RPMI8226 (cell line): ENCODE measurements at places on chromosomes 11 and 22.
A peak's percentile ranks its signal among the peaks of the same experiment; 100 is the strongest.

GRCh38 chr11:47726118-47726442, 10.9 kb upstream of the AGBL2 start:
- no peak for DNase-seq

DNA sequence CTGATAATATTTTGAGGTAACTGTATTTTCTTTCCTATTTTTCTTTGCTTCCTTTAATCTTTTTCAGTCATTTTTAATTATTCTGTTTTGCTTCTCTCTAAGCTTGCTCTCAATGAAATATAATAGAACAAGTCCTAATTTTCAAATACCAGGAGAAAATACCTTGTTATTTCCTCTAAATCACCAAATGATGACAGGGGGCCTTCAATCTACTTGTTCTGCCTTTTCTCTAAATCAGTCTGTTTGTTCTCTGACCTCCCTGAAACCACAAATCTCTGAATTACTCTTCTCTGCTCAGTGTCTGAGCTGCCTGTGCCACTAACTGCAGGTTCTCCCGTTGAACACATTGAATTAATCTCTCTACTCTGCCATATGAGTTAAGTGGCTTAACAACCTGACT, 286.2 kb downstream of the C11orf87 start:
- DNase-seq = no peak

DNA sequence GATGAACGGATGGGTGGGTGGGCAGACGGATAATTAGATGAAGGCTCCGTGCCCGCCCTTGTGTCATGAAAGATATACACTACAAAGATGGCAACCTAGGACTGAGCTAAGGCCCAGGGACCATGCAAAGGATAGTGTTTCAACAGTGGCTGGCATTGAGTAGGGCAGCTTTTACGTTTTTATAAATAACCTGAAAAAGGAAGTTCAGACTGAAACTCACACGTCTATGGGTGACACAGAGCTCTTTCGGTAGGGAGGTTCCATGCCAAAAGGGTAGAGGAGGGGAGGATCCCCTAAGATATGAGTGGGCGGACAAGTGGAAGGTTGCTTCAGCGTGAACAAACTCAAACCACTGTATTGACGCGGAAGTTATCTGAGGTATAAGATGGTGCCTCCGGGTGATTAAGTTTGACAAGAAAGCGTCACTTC, 90.5 kb downstream of the UBASH3B start:
- DNase-seq = peak; percentile 75

- DNase-seq = peak; percentile 69
Measured at GRCh38 chr11:108135845-108136544, 14.6 kb downstream of the ACAT1 start.

DNA sequence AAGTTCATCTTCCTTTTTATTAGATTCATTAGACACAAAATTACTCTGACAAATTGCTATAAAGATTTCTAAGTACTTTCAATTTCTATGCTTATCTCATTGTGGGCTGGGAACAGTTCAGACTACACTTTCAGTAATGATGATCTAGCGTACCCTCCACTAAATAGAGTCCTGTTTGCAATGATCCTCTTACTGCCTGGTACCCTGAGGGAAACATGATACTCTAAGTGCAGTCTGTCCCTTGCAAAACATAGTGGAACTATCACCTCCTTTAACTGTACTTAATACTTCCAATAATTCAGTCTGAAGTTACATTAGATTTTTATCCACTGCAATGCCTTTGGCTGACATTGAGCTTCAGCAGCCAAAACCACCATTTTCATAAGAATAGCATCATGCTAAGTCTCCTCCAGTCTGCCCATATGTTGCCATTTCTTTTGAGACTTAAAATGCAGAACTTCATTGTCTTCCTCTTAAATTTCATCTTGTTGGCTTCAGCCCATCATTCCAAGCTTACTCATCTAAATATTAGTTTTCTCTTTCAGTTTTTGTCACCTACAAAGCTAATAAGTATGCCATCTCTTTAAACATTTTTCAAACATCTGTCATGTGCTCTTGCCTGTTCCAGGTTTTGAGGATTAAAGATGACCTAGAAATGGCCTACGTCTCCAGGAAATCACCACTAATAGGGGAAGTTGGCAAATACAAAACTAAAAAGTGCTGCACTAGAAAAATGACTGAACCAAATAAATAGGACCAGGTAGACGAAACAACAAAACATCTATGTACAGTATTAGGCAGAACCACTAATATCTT, 55.5 kb downstream of the PAK1 start:
- DNase-seq = peak; percentile 4

DNA sequence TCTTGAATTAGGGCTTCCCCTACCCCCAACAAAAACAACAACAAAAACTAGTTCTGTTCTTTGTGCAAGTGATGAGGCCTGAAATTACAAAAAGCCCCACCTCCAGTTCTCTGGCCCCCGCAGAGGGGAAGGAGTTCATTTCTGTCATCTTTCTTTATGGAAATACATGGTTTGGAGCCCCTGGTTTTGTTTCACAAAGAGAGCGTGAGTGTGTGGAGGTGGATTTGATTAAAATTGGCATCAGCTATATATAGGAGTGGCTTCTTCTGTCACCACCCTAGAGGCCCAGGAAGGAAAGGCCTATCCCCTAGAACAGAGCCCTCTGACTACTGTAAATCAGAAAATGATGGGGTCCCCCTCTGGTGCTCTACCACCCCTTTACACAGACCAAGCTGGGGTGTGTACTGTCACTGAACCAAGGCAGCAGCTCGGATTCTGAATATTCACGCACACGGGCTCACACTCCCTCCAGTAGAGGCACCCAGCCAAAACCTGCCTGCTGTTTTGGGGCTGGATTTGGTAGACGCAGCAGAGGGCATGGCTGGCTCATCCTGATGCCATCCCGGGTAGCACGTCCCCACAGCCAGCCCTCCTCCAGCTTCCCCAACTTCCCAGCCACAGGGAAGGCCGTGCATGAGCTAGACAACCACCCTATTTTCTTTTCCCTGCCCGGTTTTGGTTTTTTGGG, 19.4 kb downstream of the RCOR2 start:
- no peak for DNase-seq

DNA sequence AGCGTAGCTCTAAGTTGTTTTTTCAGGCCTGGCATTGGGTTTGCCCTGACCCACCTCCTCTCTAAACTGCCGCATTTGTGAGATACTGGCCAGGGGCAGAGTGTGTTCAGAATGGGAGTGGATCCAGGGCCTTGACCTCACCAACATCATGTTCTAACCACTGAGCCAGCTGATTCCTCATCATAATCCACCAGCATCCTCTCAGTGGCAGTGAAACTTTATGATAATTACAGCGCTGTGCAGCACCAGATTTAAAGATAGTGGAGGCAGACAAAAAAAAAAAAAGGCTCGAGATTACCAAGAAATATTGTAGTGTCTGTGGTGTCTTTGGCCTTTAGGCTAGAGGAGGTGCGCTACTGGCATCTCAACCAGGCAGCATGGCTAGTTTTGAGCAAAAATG, 53.0 kb downstream of the KREMEN1 start:
- DNase-seq = no peak

- no peak for DNase-seq
Measured at GRCh38 chr11:37967635-37968034, 1369.6 kb upstream of the RAG2 start.

DNA sequence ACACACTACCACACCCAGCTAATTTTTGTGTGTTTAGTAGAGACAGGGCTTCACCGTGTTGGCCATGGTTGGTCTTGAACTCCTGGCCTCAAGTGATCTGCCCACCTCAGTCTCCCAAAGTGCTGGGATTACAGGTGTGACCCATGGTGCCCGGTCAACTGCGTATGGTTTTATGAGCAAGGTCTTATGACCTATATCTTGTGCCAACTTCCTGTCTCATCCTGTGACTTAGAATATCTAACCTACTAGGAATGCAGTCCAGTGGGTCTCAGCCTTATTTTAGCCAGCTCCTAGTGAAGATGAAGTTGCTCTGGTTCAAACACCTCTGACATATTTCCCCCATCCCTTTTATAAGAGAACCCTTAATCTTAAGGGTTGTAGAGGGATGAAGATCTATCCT, 66.1 kb upstream of the OR5AN1 start:
- DNase-seq = no peak

GRCh38 chr11:122750049-122750448, 88.3 kb upstream of the CRTAM start:
- no peak for DNase-seq

- peak; percentile 74 for DNase-seq
Measured at GRCh38 chr11:69297787-69298266, 3.9 kb downstream of the MYEOV start.

- DNase-seq = no peak
Measured at GRCh38 chr11:67291481-67292381, 2.6 kb downstream of the ANKRD13D start.

DNA sequence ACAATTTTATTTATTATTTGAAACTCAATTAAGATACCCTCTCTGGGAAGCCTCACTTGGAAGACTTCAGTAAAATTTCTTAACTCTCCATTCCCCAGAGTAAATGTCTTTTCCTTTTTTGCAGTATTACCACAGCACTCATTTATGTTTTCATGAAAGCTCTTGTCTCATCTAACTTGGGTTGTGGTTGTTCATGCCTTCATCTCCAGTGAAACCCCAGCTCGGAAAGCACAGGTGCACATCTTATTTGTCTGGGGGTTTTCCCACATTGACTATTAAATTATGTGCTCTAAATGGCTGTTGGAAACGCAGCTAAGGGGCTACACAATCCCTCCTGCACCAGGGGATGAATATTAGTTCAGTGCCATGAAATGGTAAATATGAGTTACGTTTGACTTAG, 954.2 kb upstream of the RAG2 start:
- no peak for DNase-seq

DNA sequence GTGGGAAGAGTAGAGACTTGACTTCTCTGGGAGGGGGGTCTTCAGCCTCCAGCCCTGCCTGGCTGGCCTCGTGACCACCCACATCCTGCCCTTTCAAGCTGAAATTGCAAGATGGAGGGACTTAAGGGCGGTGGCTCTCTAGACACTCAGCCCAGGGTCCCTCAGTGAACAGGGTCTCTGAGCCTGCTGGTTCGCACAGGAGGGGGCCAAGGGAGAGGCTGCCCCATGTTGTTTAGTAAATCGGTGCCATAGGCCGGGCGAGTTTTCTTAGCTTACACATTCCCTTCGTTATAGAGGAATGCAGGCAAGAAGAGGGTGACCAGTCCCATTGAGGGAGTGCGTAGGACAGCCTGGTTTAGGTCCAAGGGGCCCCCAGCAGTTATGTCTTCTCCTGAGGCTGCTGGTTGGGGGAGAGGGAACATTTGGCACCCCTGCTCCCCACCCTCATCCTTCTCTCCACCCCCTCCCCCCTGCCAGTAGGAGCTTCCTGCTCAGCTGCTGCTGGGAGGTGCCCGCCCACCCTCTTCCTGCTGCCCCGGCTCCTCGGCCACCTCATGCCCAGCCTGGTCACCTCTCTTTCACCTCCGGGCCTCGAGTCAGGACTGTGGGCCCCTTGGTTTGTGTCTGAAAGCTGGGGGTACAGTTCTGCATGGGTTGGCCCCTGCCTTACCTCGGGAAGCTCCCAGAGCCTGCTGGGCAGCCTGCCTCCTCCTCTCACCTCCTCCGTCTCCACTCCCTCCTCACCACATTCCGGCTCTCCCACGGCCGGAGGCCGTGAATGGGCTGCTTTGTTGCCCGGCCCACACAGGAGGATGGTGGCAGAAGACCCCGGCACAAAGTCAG, 3.9 kb downstream of the FRMD8 start:
- no peak for DNase-seq

- no peak for DNase-seq
Measured at GRCh38 chr11:33891714-33892327, at the start of gene LMO2. LMO2 (minus strand) TSS chr11:33892076; CDS start chr11:33869716, 22,360 bp downstream.

DNA sequence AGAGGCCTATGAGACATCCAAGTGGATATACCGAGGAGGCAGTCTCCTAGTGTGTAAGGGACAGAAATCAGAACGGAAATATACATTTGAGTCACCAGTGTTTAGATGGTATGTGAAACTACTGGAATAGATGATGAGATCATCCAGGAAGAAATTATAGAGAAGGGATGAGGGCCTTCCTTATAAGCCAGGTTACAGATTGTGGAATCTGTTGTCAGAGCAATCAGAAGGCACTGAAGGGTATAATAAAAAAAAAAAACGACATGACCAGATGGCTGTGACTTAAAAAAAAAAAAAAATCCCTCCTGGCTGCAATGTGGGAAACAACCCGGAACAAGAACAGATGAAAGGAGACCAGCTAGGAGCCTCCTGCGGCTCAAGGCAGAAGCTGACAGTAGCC, 2.7 kb downstream of the MAJIN start:
- no peak for DNase-seq

GRCh38 chr11:60371854-60372253, 6.5 kb upstream of the MS4A7 start:
- DNase-seq = no peak

DNA sequence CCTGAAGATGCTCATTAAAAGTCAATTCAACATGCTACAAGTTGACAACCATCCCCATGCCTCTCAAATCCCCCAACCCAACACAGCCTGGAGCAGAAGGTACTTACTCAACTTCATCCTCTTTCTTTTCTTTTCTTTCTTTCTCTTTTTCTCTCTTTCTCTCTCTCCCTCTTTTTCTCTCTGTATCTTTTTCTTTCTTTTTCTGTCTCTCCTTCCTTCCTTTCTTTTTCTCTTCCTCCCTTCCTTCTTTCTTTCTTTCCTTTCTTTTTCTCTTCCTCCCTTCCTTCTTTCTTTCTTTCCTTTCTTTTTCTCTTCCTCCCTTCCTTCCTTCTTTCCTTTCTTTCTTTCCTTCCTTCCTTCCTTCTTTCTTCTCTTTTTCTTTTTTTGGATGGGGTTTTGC, 135.7 kb upstream of the SEZ6L start:
- no peak for DNase-seq

DNA sequence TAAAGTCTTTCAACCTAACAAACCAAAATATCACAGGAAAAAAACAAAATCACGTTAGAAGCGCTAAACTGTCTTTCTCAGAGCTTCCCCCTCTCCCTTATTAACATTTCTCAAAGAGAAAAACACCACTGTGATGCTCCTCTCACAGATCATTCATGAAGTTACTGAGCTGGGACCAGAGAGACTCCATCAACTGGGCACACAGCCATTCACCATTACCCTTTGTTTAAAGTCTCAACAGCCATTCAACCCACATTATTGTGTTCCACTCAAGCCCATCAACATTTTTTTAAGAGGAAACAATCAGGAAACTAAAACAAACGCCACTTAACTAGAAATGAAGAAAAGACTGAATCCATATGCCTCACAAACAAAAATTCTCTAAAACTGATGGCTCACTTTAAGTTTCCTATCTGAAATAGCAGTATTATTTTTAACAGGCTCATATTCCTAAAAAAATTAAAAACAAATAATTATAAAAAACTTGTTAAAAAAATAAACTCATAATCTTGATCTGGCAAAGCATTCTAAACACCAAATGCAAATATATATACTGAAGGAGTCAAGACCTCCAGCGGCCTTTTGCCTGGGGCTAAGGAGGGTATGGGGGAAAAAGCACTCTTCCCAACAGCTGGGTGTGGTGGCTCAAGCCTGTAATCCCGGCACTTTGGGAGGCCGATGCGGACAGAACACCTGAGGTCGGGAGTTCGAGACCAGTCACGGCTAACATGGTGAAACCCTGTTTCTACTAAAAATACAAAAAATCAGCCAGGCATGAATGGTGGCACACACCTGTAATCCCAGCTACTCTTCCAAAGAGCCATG, 14.0 kb downstream of the CELF1 start:
- DNase-seq = no peak
